ENCODE measurements at places on chromosomes 11 and 22.

- no peak for DNase-seq
Observed at GRCh38 chr11:11993839-11994238, 14.6 kb downstream of the DKK3 start.

DNA sequence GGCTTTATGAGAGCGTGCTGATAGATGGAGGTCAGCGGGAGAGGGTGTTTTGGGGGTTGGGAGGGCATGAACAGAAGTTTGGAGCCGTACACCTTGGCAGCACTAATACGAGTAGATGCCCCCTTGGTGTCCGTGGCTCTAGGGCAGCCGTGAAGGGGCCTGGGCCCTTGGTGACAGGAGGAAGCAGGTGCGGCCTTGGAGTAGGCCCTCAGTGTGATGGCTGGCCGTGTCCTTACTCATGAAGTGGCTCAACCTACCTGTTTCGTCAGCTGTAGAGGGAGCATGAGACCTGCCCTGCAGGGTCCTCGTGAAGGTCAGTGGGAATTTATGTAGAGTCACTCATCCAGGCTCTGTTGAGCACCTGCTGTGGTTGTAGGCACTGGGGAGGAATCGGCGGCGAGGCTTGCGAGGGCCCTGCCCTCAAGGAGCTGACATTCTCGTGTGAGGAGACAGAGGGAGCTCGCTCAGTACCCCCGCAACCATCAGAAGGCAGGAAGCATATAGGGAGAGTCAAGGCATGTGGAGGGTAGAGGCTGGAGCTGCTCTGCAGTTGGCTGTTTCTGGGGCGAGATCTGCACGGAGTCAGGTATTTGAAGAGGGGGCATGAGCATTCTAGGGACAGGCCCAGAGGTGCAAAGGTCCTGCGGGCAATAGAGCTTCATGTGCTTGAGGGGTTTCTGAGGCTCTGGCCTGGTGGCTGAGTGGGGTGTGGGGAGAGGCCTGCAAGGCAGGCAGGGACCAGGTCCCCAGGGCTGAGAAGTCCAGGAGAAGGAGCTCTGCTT, 39.6 kb downstream of the TBC1D22A start:
- no peak for DNase-seq

DNA sequence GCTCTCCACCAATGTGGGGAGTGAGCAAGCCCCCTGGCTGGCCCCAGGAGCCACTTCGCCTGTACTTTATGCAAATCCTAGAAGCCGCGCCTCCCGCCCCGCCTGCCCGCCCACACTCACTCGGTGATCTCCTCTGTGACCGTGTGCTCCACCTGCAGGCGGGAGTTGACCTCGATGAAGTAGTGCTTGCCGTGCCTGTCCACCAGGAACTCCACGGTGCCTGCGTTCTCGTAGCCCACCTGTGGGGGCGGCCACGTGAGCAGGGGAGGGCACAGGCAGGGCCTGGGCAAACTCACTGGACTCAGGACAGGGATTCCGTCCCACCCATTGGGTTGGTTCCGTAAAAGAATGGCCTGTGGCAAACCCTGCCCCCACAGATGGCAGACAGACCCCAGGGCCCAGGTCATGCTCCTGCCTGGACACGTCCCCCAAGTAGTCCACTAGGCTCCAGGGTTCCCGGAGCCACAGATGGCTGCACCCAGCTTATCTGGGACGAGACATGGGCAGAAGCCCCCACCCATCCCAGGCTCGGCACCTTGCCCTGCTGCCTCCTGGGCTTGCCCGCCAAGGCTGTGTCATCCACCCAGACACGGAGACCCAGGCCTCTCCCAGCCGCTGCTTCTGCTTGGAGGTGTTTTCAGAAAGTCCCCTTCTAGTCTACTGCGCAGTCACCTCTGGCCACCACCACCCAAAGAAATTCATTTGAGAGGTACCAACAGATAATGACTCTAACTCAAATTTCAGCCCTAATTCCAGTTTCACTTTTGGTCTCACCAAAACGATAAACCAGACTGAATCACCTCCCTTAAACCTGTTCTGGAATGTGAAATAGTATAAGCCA, 12.1 kb downstream of the LRFN4 start:
- peak; percentile 51 for DNase-seq

DNA sequence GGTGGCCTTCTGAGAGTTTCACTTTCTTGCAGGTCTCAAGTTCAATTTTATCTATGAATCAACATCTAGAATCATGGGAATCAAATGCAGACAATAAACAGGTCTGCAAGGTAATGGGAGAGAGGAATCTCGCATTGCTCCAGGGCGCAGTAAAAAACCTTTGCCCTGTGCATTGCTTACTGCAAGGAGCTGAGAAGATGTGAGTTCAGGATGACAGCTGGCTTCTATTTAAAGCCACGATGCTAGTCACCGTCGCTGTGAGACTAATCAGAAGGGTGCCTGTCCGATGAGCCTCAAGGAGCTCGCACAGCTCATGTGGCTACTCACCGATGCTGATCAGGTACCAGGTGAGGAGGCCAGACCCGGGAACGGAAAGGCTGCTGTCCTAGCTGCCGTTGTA, 30.2 kb upstream of the APOA1 start:
- DNase-seq: no peak

DNA sequence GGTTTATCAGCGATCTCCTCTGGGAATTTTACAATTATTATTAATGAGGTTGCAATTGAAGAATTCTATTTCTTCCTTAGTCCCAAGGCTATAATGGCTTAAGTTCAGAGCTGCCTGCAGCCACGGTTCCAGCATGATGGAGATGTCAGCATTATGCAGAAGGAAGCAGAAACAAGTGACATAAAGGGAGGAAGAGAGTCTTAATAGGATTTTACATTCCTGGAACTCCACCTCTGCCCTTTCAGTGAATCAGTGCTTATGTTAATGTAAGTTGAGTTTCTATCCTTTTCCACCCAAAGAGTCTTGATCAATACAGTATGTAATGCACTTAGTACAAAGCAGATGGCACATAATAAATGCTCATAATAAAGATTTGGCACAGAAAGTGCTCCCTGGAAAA, 11.6 kb upstream of the NRGN start:
- DNase-seq: no peak

DNA sequence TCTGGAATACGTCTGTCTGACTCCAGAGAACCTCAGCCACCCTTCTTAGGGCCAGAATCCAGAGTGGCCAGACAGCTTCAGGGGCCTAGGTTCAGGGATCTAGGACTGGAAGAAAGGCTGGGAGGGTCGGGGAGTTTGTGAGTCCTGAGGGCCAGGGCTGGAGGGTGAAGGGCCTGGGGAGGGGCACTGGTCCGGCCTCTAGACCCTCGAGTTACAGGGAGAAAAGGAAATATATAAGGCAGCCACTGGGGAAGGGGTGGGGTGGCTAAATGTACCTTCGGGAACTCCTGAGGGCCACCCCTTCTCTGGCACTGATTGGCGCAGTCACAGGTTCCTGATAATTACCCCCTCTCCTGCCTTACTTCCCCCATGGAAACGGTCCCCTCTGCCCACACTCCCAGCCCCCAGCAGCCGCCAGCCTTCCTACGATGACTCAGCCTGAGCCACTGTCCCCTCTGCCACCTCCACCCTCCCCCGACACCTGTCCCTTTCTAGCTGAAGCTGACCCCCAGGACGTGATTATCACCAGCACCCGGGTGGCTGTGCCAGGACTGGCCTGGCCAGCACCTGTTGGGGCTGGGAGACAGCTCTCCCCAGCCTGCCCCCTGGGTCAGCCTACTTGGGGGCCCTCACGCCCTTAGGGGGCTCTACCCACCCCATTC, 26.4 kb downstream of the MB start:
- DNase-seq: no peak

DNA sequence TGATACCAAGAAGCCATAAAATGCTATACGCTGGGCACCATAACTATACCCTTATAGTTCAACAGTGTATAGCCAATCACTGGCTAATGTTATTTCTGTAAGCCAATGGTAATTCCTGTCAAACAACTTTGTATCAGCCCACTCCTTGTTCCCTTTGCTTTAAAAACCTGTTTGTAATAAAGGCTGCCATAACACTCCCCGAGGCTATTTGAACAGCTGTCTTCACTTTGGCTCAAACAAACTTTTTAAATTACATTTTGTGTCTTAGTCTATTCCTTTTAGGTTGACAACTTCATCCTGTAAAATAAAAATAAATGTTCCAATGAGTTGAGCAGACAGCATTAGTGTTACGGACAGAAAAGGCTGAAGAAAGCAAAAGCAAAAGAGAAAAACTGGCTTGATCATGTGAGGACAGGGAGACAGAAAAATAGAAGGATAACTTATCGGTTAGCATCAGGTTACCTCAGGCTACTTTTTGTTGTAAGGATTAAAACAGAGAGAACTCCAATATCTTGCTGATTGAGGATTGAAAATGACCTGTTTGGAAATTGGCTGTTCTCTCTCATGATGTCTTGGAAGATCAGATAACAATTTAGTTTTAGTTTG, 95.0 kb downstream of the AASDHPPT start:
- no peak for DNase-seq

DNA sequence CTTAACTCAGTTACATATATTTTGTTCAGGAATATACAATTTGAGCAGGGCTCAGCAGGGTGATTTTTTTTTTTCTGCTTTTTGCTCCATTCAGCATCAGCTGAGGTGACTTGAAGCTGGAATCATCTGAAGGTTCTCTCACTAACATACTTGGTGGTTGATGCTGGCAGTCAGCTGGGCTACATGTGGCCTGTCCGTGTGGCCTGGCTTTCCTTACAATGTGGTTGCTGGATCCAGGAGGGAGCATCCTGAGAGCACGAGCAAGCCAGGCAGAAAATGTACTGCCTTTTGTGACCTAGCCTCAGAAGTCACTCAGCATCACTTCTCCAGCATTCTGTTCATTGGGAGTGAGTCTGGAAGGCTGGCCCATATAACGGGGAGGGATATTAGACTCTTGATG, 151.6 kb upstream of the E2F8 start:
- no peak for DNase-seq

GRCh38 chr11:112963368-112963955, 2.2 kb downstream of the NCAM1 start:
- DNase-seq: no peak

DNA sequence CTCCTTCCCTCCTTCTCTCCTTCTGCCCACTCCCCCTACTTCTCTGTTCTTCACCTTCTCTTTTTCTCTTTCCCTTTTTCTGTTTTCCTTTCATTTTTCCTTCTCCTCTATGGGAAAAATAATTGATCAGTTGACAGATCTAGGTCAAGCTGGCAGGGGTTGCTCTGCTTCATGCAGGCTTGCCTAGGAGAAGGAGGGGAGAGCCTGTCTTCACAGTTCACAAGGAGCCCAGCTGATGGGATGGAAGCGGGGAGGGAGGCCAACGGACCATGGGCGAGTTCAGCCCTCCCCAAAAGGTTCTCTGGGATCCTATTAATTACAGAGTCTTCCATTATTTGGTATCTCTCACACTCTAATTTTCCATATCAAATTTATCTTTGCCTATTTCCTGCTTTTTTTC, 5.5 kb downstream of the NTM start:
- DNase-seq: no peak

DNA sequence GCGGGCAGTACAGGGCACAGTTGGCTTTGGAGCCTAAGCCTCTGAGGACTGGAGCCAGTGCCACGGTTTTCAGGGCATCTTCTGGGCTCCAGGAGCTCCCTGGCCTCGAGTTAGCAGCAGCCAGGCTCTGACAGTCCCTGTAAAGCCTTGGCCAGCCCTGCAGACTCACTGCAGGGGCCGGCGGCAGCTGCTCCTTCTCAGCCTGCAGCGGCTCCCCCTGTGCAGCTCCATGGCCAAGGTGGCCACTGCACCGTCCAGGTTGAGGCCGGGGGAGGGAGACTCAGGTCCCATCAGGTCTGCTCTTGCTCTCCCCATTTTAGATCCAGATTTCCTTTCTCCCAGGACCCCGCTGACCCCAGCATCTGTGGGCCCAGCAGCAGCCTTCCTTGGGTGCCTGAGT, 1461.1 kb downstream of the BRD1 start:
- no peak for DNase-seq

GRCh38 chr22:21861851-21862250, 5.6 kb downstream of the MAPK1 start:
- no peak for DNase-seq

DNA sequence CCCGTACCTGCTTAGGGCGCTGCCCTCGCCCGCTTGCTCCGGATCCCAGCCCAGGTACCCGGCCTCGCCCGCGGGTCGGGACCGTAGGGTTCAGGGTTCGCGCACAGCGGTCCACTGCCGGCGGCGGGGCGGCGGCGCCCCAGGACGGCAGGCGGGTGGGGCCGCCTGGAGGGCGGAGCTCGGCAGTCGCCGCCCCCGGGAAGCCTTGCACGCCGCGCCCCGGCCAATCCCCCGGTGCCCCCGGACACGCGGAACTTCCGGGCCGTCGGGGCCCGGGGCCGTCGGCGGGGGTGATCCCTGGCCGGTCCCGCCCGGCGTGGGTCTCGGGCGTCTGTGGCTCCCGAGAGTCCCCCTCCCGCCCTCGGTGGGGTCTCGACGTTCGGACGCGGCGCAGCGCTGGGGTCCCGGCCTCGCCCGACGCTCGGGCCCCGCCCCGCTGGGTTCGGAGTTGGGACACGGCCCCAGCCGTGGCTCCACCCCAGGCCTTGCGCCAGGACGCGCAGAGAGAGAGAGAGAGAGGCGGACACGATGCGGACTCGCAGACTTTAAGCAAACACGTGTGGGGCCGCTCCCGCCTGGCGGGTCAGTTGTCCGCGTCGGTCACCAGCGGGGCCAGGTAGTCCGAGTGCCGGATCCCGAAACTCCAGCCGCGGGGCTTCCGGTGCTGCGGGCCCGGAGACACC, at the start of gene TYMP:
Gene TYMP (minus strand): TSS at position 116 of the 683 bp plus-strand sequence. CDS start 303 bp downstream, outside the sequence.
- peak; percentile 90 for DNase-seq

DNA sequence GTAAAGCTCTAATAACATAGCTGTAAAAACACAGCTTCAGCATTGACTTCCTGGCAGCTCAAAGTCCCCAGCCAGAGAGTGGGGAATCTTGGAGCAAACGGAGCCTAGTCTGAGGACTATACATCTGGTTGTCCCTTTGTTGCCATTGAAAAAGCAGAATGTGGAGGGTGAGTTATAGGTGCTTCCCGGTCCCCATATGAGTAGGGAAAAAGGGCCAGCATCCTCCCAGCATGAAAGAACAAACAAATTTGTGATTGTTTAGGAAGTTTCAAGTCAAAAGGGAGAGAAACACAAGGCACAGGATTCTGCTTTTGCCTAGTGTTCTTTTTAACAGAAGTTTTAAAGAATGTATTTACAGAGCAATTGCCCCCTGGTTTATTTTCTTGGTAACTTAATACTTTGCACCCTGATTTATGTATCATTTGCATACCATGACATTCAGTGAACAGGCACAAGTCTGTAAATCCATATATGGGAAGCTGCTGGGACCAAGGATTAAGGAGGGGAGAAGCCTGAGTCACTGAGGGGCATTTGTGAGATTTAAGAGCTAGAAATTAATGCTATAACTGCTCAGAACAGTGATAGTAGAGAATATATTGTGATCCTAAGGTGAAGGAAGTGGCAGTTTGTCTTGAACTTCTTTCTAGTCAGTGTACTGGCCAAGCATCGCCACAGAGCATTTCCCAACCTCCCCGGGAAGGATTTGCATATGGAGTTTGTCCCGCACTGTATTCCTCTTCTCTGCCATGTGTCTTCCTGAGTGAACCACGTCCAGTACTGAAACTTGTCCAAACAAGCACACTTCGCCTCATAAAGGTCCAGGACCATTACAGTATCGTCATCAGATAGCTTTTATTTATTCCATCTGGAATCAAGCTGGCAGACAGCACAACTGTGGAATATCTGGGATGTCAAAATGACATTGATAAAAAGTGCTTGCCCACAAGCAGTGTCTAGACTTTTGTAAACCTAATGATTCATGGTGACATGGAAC, 103.0 kb downstream of the DBX1 start:
- no peak for DNase-seq
